Activated CD4-positive, alpha-beta T cell treated with anti-CD3 and anti-CD28 coated beads, Interleukin-10, Interleukin-2, amounts not matched to agents 100 ng/mL and 50 ng/mL, durations not matched to agents 16 hours and 8 hours (primary cell): ENCODE measurements at places on chromosomes 11 and 22.
A peak's percentile ranks its signal among the peaks of the same experiment; 100 is the strongest.

- no peak for DNase-seq
Measured at GRCh38 chr11:118258410-118258809, 5.7 kb downstream of the MPZL2 start.

DNA sequence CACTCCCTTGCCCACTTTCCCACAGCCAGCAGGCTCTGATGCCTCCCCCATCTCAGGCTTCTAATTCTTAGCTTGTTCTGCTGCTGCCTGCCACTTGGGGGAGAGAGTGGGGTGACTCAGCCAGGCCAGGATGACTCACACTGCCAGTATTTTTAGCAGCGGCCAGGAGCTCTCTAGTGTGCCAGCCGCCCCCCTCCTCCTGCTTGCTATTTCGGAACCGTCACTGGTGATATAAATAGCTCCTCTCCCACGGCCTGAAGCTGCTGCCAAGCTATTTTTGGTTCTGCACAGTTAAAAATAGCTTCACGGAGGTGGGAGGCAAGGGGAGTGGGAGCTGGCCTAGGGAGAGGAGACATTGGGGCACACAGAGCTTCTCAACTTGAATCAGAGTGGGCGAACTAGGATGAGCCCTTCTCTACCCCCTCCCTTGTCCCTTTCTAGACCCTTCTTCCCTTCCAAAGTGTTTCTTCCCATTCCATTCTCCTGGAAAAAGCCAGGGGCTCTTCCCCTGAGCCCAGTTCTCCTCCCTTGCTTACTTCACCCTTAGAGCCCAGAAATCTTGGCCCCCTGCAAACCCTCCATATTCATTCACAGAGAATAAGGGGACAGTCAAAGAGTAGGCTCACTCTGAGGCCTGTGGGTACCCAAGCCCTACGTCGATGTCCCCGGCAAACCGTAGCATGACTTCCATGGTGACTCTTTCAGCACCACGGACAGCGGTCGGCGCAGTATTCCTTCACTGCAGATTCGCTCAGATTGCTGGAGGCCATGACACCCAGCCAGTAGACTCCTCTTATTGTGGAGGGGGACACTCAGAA is 2.5 kb upstream of the NPAS4 start:
- peak; percentile 82 for DNase-seq

DNA sequence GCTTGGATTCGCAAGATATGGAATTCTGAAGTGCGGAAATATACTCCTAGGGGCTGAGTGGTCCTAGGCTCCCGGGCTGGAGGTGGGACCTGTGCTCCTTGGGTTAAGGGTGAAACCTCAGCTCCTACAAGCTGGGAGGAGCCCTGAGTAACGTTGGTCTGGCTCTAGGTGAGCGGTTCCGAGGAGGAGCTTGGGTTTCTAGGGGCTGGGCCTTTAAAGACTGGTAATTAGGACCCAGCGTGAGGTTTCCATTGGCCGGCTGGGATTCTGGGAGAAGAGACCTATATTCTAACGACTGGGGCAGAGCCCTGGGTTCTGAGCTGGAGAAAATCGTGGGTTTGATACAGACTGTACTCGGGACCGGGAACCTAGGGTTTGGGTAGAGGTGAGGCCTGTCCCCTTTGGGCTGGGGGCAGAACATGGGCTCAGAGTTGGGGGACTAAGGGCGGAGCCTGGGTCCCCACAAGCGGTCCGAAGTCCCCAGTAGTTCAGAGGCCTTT is 882 bp upstream of the MAP4K2 start:
- DNase-seq = no peak

DNA sequence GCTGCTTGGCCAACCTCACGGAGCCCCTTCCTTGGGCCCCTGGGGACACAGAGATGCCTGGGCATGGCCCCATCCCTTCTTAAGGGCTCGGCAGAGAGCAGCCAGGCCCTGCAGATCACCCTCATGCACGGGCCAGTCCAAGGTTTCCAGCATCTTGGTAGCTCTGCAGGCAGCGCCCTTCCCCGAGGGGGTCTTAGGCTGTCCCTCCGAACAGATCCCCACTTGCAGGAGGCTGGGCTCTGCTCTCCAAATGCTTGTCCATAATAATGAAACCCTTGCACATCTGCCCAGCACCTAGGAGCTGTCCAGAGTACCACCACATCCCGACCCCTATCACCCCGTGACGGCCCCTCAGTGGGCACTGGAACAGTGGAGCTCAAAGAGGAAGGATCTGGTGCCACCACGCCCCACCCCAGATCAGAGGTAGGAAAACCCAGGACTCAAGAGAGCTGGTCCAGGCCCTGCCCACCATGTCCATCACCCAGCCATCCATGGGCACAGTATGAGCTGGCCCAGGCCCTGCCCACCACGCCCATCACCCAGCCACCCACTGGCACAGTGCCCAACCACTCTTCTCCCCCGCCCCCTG is 92.5 kb upstream of the PRR5 start:
- DNase-seq = no peak

- DNase-seq = no peak
Measured at GRCh38 chr22:20107471-20107901, 8.4 kb upstream of the RANBP1 start.

- no peak for DNase-seq
Measured at GRCh38 chr11:13222285-13222684, 55.3 kb upstream of the BMAL1 start.

GRCh38 chr22:40908895-40909294 is 42.3 kb upstream of the RBX1 start:
- DNase-seq = no peak

DNA sequence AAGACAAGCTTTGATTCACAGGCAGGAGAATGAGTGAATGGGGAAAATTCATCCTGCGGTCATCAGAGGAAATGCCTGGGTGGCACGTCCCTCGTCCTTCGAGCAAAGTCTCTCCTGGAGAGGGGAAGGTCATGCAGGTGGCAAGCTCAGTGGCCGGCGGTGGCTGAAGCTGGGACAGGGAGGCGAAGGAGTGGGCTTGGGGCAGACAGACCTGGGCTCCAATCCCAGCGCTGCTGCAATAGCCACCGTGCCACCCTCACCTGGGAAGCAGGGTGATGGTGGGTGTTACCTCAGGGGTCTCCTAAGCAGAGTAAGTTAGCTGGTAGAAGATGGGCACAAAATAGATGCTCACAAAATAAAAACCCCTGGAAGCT is 22.4 kb upstream of the CACNG2 start:
- DNase-seq = no peak

DNA sequence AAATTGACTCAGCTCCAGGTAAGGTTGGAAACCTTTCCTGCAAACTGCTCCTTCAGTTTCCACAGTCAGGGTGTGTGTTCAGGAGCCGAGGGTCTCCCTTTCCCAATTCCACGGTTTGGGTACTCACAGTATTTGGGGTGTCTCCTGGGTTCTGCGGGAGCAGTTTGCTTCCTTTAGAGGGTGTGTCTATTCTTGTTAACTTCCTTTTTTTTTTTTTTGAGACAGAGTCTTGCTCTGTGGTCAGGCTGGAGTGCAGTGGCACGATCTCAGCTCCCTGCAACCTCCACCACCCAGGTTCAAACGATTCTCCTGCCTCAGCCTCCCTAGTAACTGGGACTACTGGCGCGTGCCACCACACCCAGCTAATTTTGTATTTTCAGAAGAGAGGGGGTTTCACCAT is 251.4 kb downstream of the LUZP2 start:
- DNase-seq = no peak

DNA sequence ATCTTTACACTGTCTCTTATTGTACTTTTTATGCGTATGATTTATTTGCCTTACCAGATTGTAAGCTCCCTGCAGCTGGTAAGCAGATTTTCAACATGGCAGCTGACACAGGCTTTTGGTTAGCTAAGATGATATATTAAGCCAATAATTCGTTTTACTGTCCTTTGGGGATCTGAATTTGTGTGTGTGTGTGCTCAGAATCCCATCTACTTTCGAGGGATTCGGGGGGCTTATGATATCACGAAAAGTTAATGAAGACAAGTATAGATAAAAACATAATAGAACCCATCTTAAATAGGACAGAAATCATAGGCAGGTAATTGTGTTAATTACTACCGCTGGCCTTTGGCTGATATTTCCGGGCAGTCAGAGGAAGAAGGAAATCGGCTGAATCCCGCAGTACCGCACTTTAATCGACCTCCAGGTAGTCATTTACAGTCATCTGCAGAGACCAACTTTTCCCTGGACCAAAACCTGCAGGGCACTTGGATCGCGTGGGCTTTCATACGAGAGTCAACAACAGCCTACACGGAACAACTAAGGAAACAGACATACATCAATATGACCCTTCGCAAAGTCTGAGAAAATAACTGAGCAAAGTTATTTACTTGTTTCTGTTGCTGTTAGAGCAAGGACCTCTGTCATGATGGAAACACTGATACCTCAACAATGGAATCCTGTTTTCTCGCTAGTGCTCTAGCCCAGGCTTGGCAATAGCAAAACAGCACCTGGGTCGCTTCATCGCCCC is 802 bp downstream of the KBTBD3 start:
- no peak for DNase-seq

DNA sequence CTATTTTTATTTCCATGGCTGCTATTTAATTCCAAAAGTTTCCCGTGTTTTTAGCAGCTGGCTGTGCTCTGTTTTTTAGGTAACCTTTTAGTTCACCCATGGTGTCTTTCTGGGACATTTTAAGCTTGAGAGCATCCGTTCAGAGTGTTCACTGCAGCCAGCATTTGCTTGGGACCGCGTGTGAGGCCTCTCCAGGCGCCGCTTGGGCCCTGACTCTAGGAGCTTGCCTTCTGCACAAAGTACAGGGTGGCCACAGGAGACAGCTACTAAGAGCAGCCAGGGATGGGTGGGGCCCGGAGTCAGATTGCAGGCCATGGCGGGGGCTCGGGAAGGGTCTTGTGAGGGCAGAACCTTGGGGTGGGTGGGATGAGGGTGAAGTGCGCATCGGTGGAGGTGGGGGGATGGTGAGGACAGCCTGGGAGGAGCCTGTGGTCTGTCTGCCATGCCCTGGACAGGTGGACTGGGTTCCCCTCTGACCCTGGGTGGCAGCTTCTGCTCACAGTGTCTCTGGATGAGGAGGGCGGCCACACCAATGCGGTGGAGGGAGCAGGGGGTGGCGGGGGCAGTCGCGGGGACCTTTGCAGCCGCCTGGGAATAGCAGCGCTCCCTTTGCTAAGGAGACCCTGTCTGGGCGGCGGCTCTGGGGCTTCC is 288.1 kb downstream of the TBC1D22A start:
- DNase-seq = no peak

GRCh38 chr11:107157146-107157808 is 139.0 kb upstream of the GUCY1A2 start:
- DNase-seq = no peak

DNA sequence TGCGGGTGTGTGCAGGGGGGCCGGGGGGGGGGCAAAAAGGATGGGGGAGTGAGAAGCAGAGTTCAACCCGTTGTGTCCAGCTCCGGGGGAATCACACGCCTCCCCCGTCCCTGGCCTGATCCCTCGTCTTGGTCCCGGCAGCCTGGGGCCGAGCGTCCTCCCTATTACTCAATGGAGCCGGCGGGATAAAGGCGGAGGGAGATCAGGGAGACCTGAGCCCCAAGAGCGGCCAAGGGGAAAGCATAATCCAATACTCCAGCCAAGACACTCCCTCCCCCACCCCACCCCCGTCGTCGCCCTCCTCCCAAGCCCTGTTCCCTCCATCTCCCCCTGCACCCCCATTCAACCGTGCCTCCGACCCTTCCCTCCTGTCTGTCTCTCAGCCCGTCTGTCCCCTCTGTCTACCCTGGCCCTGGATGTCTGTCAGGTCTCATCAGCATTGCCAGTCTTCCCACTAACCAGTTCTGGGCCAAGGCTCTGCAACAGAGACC is 2.6 kb downstream of the PHOX2A start:
- no peak for DNase-seq

- no peak for DNase-seq
Measured at GRCh38 chr11:113267493-113267892, 46.9 kb upstream of the TTC12 start.

DNA sequence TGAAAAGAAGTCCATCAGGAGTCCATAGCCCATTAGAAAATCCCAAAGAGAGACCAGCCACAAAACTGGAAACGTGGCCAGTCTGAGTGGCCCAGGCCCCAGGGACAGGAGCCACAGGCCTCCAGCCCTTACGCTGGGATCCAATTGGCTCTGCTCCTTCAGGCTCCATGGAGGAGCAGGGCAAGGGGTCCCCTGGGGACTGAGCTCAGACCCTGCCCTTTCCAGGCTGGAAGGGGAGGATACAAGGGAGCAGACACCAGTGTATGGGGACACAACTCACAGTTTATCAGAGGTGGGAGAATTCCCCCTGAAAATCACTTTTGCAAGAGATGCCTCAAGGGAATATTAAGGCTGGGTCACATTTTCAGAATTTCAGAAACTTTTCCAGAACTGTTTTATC is 227.5 kb downstream of the NTM start:
- no peak for DNase-seq

DNA sequence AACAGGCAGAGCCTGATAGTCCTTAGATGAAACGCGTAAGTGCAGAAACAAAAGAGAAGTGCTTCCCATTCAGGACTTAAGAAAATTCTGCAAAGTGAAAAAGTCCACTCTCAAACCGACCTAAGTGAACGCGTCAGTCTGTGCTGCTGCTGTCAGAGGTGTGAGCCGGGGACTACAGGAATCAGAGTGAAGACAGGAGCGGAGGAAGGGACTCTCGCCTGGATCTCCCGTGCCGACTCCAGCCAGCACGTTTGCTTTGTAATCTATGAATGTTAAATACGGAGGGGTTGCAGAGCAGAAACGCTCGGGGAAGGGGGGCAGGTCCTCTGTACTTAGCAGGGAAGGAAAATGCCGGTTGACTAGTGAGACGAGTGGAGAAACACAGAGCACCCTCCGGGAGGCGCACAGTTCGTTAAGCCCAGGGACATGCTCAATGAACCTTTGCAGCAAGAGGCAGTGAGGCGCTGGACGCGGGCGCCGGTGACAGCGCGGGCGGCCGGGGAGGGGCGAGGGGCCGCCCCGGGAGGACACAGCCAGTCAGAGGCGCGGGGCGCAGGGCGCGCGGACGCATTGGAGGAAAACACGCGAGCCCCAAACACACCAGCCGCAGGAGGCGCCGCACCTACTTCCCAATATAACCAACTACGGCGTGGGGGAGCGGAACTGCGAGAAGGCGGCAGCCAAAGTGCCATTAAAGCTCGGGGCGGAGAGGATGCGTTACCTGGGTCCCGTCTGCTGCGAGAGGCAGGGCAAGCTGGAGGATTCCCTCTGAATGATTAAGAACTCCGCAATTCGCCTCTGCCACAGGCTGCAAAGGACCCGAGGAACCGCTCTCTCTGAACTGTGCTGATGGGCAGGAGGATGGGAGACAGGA is at the start of gene CNTN5:
Gene CNTN5 (plus strand): TSS at position 598 of the 874 bp plus-strand sequence.
- peak; percentile 29 for DNase-seq

DNA sequence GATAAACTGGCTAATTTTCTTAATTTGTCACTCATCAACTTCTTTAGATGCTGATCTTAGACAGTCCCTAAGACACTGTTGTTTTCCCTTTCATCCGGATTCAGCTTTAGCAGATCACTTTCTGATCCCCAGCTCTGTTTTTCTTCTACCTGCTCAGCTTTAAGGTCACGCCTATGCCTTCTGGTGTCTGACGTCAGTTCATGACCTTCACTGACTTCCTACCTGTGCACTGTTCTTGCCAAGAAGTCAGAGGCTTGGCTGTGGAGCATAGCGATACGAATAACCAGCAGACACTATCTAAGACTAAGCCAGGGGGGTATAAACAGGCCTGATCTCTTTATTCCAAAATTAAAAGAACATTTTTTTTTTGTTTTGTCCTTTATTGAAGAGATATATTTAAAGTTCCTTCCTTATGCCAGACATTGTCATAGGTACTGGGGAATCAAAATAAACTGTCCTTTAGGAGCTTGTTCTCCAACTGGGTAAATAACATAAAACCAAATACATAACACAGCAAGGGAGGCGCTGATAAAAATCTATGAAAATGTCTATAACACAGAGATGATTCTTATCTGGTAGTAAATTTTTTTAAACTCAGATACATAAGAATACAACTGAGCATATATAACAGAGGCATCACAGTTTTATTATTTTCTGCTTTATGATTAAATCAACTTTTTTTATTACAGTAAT is 352.2 kb upstream of the CTSC start:
- DNase-seq = no peak
